ENCODE measurements at places on chromosomes 1 and 21.

- no peak for DNase-seq
Measured at GRCh38 chr1:41417746-41418145, 56.5 kb downstream of the FOXO6 start.

DNA sequence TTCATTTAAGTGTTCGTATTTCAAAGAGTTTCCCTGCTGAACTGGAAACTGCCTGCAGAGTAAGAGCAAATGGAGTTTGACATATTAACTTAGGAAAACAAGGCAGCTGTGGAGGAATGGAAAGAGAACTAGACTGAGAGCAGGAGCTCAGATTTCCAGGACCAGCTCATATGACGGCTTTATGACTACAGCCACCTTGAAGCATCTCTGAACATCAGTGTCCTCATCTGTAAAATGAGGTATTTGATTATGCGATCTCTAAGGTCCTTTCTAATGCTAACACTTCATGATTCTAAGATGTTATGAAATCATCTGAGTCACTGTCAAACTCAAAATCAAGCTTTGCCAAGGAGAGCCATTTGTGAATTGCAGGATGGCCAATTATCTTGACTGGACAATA, 112.3 kb downstream of the PRRX1 start:
- no peak for DNase-seq

DNA sequence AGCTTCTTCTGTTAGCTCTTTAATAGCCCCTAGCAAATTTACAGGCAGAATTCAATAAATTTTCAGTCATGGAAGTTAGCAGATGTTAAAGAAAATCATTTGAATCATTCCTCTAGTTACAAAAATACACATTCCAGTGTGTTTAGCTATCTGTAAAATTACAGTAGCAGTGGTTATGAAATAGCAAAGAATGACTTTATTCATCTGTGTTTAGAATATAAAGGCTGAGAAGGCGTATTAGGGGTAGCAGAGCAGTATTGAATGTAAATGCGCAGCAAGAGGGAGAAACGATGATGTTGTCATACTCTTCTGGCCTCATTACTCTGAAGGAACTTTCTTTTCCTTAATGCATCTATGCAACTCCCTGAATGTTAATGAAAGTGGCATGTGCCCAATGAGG, 106.2 kb upstream of the CYYR1 start:
- no peak for DNase-seq

- no peak for DNase-seq
Measured at GRCh38 chr1:110964455-110964903, 757 bp upstream of the LRIF1 start.

- no peak for DNase-seq
Measured at GRCh38 chr1:1273209-1273511, 494 bp downstream of the UBE2J2 start.

DNA sequence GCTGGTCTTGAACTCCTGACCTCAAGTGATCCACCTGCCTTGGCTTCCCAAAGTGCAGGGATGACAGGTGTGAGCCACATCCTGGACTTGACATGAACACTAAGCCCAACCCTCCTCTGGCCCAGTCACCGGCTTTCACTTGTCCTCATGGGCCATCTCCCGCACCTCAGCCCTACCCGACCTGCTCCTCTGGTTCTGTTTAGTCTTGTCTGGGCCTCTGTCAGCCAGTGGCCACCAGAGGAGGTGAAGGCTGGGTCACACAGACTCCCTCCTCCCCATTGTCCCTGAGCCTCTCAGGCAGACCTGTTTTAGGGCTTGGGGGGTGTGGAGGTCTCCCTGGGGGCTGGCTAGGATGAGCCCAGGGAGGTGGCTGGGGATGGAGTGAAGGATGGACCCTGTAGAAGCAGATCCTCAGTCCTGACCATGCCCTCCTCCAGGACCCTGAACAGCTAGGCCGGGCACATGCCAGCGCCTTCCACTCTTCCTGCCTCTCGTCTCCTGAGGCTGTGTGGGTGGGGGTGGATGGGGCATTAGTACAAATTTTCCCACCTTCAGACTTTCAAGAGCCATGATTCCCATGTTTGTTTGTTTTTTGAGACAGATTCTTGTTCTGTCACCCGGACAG, 26.1 kb upstream of the UMODL1 start:
- DNase-seq = no peak

DNA sequence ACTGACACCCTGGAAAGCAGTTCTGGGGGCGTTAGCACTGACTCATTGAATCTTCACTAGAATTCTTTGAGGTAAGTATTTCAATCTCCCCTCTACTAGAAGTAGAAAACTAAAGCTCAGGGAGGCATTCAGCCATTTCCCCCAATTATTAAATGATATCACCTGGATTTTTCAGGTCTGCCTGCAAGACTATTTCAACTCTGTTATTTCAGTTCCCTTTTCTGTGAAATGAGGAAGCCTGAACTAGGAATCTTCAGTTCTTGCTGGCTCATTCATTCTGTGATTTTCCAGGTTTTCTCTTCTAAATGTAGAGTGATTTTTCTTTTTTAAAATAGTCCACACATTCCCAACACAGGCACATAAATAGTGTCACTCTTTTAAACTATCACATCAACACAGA, 337.0 kb upstream of the NR5A2 start:
- no peak for DNase-seq

DNA sequence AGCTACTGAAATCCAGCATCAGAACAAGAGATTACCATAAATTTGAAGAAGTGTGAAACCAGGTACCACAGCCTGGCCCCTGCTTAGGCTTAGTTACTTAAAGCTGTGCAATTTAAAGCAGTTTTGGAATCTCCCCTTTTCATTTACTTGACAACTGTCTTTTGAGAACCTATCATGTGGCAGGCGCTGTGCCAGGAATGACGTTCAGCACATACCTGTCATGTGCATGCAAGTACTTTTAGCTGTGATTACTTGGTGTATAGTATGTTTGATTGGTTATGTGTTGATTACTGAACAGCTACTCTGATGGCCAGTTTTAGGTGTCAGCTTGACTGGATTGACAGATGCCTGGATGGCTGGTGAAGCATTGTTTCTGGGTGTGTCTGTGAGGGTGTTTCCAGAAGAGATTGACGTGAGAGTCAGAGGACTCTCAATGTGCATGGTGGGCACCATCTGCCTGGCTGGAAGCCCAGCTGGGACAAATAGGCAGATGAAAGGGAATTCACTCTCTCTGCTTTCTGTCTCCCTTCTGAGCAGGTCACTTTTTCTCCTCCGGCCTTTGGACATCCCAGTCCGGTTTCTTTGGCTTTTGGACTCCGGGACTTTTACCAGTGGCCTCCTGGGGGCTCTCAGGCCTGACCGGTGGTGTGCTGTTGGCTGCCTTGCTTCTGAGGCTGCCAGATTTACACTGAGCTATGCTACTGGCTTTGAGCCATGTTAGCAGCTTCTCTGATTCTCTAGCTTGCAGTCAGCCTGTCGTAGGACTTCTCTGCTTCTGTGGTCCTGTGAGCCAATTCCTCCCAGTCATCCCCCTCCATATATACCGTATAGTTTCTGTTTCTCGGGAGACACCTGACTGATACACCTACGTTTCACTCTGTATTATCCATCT, 178.0 kb downstream of the RYR2 start:
- no peak for DNase-seq

DNA sequence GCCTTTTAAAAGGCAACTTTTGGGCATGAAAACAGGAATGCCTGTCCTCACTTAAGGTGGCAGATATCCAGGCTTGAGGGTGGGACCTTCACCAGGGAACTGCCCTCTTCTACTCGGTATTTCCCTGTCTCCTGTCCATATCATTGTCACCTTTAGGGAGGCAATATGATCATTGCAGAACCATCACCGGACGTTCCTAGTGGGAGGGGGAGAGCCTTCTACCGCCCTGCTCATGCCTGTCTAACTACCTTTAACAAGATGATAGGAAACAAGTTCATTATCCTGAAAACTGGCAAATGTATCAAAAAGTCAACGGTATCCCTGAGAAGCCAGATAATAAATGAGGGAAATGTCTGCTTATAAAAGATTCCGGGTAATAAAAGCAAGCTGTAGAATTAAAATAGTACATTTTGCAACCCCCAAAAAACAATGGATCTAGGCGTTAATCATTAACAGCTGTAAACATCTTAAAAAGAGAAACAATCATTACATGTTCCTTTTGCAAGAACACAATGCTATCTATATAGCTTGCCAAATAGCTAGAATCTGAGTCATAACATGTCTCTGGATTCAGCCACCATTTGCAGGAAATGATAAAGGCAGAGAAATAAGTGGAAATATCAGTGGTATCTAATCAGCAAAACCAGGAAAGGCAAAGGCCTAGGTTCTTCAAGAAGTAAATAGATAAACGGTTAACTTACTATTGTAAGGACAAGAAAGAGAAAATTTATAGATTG, 852.9 kb upstream of the ADGRL4 start:
- DNase-seq = no peak

DNA sequence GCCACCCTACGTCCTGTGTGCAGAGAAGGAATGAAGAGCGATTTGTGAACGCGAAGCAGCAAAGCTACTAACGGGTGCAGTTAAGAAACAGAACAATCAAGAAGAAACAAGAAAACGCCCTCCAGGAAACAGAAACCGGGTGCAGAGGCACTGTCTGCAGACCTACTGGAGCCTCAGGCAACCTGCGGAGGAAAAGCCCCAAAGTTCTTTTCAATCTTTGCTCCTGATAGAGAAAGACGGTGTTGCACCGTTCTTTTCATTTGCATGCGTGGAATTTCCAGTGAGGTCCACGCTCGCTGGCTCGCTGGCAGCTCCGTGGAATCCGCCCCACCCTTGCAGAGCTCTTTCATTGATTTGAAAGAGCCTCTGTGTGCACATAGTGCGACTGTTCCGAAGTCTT, 37.0 kb upstream of the PDE9A start:
- DNase-seq = no peak

GRCh38 chr1:214830941-214831340, 227.9 kb downstream of the CENPF start:
- no peak for DNase-seq

DNA sequence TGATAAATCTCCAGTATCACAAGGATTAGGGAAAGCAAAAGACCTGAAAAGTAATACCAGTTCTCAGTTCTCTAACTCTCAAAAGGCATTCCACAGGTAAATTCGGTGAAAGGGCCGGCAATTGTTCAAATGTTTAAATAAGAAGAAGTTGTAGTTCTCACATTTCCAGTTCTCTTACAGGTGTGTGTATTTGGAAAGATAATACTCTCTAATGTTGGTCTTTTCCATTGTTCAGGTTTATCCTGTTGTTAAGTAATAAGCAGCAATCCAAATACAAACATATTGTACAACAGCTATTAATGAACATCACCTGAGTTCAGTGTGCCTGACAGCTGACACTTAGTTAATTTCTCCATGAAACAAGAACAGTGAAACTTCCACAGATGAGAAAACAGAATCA, 13.2 kb upstream of the PRKAB2 start:
- no peak for DNase-seq

DNA sequence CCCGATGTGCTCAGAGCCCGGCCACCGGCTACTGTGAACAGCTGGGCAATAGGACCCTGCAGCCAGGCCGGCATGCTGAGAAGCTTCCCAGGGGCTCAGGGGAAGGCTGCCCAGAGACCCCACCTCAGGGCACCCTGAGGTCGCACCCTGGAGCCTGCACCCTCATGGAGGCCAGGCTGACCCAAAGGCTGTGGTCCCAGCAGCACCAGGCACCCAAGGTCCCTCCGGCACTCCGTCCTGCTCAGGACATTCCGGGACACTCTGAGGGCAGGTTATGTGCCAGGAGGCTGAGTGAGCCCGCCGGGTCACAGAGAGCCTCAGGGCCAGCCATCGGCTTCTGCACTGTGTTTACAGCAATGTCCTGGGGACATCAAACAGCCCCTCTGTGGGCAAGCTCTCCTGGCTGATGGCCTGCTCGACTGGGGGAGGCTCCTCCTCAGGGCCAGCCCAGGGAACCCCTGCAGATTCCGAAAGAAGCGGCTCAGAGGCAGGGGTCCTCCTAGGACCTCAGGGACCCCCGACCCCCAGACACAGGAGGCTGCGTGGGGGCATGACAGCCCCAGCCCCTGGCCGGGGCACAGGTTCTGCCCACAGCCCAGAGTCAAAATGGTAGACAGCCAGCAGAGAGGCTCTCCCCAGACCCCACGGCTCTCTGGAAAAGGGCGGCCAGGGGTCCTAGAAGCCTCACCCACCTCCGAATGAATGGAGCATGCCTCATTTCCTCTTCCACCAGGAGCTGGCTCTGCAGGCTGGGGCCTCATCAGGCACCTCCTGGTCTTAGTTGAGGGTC, 8.2 kb downstream of the SLC19A1 start:
- no peak for DNase-seq

- DNase-seq = no peak
Measured at GRCh38 chr1:1354271-1355247, 3.8 kb downstream of the MXRA8 start.

DNA sequence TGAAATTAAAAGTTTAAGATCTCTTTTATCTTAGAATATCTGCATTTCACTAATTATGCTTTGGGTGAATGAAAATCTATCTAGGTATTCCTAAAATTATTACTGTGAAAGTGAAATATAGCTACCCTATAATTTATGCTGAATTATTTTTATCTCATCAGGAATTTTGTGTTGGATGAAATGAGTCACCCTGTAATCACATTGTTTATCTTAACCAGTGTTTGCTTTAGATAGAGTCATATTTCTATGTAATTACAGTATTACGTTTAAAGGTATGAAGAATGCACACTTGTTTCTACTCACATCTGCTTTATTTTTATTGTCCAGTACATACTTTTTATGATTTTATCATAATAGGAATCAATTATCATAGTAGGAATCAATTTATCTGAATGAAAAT, 249.2 kb downstream of the NCAM2 start:
- no peak for DNase-seq

GRCh38 chr1:68291688-68292384, 59.5 kb upstream of the WLS start:
- DNase-seq = no peak

GRCh38 chr1:24047110-24047477, 64.8 kb downstream of the MYOM3 start:
- DNase-seq = no peak

DNA sequence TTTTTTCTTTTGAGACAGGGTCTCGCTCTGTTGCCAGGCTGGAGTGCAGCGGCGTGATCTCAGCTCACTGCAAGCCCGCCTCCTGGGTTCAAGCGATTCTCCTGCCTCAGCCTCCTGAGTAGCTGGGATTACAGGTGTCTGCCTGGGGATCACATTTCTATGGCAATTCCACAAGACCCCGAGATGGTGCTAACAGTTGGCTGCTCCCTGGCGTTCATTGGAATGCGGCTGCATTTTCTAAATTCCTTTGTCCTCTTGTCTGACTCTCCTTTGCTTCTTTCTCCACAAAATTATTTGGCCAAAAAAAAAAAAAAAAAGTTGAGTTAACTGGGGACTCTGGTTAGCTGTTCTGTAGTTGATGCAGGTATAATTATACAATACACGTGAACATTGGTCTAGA, 176.4 kb downstream of the ETS2 start:
- no peak for DNase-seq

DNA sequence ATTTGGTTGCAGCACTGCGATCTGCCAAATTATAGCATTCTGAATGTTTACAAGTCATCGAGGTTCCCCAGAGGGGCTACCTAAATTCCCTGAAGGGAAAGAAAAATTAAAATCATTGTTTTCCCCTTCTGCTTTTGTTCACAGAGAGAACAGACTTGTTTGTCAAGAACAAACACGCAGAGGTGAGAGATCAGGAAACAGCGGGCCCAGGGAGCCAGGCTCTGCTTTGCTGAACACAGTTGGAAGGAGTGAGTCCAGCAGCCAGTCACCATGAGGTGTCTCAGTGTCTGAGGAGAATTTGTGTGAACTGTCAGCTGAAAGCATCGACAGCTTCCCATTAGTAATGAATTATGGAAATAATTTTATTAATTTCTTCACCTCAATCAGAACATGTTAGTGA, 52.5 kb downstream of the RWDD3 start:
- DNase-seq = no peak

GRCh38 chr1:94385308-94385929, 32.8 kb upstream of the ABCD3 start:
- DNase-seq = no peak

- DNase-seq = peak; percentile 56
Measured at GRCh38 chr1:247857069-247857984, at the start of gene TRIM58. Gene TRIM58 (plus strand): TSS chr1:247857187. CDS start chr1:247857247, 60 bp downstream.

All from SK-N-DZ (cell line).